ENCODE measurements at places on chromosomes 12 and 14.

DNA sequence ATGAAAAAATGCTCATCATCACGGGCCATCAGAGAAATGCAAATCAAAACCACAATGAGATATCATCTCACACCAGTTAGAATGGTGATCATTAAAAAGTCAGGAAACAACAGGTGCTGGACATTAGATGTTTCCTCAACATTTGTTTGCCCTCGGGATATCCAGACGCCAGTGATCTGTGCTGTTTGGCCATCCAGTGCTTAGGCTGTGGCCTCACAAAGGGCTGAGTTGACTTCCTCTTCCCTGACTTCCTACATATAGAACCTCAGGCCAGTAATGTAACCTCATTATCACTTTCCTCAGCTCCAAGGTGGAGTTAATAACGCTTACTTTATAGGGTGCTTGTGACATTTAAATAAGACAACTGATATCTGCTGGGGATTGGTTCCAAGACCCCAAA, 51.8 kb downstream of the SLC15A5 start:
- DNase-seq = no peak

- no peak for DNase-seq
These were observed 36.5 kb downstream of the SCFD1 start for GRCh38 chr14:30658645-30659044.

- no peak for DNase-seq
These were observed 218.0 kb downstream of the DUSP6 start for GRCh38 chr12:89134213-89134770.

DNA sequence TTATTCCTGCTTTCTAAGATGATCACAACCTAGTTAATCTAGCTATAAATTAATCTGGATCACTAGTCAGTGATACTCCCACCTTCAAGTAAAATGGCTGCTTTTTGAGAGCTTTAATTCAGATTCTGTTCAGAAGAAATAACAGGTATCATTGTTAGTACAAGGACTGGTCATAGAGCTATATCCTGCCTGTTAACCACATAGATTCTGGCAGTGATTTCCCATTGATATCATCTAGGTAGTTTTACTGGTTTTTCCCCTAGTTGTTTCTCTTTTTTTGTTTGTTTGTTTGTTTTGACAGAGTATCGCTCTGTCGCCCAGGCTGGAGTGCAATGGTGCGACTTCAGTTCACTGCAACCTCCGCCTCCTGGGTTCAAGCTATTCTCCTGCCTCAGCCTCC, 39.0 kb upstream of the HIF1A start:
- DNase-seq = no peak

- no peak for DNase-seq
These were observed 37.0 kb downstream of the BLTP3B start for GRCh38 chr12:100105661-100106060.

DNA sequence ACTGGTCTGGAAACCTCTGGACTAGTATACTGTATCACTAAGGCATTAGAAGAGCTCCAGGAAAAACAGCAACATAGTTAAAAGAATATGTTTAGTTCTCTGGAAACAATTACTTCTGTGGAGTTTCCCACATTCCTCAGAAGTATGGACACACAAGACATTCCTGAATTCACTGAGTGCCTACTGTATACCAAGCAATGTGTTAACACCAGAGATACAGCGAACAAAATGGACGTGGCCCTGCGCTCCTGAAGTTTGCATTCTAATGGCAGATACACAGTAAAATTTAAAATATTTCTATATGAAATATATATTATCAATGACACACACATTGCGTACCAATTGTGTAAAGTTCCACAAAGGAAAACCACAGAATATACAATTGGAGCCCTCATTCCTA, 1.1 kb downstream of the ANGEL1 start:
- no peak for DNase-seq

- DNase-seq = no peak
These were observed 25.5 kb downstream of the TSPAN11 start for GRCh38 chr12:30952015-30952414.

GRCh38 chr12:121755591-121755990, 37.9 kb downstream of the RHOF start:
- no peak for DNase-seq

DNA sequence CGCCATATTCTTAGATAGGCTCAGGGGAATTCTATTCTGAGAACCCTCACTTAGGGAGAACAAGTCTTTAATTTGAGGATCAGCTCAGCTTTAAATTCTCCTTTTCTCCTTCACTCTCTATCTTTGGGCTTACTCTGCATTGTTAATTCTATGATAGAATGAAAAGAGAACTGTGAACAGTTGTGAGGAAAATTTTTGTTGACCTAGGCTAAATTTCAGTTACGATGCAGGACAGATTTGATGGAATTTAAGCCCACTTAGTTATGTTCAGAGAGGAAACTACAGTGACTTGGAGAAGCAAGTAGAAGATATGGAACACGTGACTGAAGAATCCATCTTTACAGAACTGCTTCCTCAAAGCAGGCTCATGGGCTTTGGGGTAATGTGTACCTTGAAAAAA, 82.7 kb downstream of the TBC1D30 start:
- DNase-seq = no peak

GRCh38 chr12:50415899-50416479, 15.3 kb downstream of the LARP4 start:
- DNase-seq = no peak

GRCh38 chr14:23916446-23916845, 37.1 kb upstream of the DHRS4 start:
- no peak for DNase-seq

DNA sequence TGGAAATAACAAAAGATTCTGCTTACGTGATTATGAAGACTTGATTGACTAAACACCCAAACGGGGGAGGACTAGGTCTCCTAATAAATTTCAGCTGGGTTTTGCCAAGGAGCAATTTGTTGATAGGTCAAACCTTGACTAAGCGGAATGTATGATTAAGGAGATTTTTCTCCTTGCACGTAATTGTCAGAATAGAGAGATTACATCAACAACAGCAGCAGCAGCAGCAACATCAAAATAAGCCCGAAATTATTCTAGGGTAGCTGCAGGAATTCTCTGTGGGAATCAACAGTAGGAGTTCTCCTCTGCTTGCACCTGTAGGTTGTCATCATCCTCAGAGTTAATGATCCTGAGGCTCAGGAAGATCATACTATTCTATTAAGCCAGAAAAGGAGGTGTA, 10.2 kb downstream of the ELK3 start:
- no peak for DNase-seq

- DNase-seq = no peak
These were observed 95.8 kb downstream of the STXBP6 start for GRCh38 chr14:24954037-24954699.

GRCh38 chr14:53411125-53411524, 258.0 kb upstream of the DDHD1 start:
- no peak for DNase-seq

GRCh38 chr14:31208546-31209424, 1.2 kb upstream of the HECTD1 start:
- no peak for DNase-seq

DNA sequence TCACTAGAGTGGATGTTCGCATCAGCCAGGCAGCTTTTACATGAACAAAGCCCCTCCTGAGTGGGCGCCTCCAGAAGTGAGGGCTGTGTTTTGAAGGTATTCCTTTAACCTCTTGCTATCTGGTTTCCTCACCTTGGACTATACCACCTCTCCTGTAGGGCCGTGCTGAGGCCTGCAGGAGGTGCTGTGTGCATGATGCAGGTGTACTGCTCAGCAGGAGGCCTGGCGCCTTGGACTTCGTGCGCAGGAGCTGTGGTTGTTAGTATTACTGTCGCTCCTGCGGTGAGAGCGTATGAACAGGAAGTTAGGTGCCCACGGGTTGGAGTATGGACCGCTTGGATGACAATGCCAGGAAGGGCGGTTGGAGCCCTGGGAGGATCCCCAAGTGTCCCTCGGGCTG, 130.7 kb downstream of the TSPAN9 start:
- DNase-seq = no peak

DNA sequence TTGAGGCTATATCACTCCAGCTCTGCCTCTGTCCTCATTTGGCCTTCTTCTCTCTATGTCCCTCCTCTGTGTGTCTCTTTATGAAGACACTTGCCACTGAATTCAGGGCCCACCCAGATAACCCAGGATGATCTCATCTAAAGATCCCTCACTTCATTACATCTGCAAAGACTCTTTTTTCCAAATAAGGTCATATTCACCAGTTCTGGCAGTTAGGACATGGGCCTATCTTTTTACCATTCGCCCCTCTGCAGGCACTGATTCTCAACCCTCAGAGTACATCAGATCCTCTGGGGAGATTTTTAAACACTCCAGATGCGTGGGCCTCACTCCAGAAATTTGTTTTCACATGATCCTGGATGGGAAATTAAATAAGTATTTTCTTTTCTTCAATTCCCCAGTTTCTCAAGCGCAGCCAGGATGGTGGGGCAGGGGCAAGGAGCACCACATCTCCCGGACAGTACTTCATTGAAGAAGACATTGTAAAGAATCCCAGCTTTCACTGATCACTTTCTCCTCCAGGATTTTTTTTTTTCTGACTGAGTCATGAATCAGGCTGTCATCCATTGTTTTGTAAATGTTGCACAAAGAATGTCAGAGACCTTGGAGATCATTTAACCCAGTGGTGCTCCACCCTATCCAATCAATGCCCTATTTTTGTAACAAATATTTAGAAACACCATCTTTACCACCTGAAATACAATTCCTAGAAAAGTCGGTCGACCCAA, 27.4 kb downstream of the CRACR2A start:
- DNase-seq = no peak

GRCh38 chr12:79415746-79416435, 274.9 kb downstream of the PAWR start:
- DNase-seq = no peak

DNA sequence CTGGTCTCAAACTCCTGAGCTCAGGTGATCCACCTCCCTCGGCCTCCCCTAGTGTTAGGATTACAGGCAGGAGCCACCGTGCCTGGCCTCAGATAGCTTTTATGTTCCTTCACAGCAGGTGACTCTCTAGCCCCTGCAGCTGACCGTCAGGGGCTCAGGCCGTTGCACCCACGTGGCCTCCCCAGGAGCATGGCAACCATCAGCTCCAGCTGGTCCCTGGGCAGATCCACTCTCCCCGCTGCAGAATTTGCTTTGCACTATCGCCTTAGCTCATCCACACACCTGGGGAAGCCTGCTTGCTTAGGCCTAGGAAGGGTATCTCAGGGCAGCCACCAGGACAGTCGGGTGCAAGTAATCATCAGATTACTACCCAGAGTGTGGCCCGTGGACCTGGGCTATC, 62.6 kb downstream of the TSPAN9 start:
- no peak for DNase-seq

DNA sequence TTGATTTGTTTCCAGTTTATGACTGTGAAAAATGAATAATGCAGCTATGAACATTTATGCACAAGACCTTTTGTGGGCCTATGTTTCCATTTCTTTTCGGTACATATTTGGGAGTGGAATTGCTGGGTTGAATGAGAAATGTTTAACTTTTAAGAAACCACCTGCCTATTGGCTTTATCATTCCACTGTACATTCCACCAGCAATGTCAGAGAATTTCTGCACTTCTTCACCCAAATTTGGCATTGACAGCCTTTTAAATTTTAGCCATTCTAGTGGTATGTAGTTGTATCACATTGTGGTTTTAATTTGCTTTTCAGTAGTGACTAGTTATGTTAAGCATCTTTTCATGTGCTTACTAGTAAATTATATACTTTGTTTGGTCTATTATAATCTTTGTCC, 317.0 kb upstream of the TMTC1 start:
- no peak for DNase-seq

GRCh38 chr12:105721891-105722290, 391.4 kb downstream of the C12orf75 start:
- DNase-seq = no peak

GRCh38 chr12:85329913-85330312, 49.9 kb downstream of the ALX1 start:
- no peak for DNase-seq

GRCh38 chr12:54786081-54786480, 68.2 kb upstream of the MUCL1 start:
- no peak for DNase-seq

DNA sequence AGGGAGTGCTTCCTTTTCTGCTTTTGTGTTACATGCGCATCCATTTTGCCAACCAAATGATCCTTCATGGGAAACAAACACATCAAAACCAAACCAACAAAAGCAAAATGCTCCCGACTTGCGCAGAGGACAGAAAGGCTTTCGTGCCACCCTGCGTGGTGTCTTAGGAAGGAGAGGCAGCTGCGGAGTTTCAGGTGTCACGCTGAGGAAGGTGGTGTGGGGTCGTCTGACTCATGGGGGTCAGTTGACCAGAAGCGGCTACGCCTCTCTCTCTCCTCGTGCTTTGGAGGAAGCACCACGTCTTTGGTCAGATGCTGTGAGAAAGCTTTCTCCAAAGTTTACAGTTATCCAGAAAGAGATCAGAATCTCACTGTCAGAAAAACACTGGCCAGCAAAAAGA, 7.9 kb downstream of the EMP1 start:
- DNase-seq = no peak

- no peak for DNase-seq
These were observed 155.1 kb downstream of the SYT1 start for GRCh38 chr12:79019672-79020071.

DNA sequence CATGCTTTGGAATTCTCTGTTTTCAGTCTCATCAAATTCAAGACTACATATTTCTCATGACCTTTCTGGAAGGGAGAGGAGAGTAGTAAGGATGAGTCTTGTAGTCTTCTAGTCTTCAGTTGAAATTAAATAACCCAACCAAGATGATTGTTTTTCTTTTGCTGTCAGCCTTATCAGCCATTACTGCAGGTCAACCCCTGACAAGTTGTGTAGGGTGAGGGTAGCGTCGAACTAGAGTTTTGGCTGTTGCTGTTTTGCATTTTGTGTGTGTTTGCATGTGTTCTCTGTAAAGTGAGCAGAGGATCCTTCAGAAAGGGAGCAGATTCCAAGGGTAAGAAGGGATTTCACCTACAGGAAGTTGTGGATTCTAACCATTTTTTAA, 28.4 kb downstream of the DIP2B start:
- no peak for DNase-seq

GRCh38 chr12:18389820-18390219, 128.5 kb downstream of the PIK3C2G start:
- DNase-seq = no peak
